ENCODE measurements at places on chromosomes 2 and 18. TPM values are rescaled to one million over a fixed set of nuclear protein-coding genes. Genes with fewer than 3 reads are reported as not detected.

Gene LYPD1
- total RNA-seq: 11.1 TPM

Gene WDR54
- 23.3 TPM for total RNA-seq

Gene GALNT5
- 0.47 TPM for total RNA-seq

Gene KLHL30
- 5.7 TPM for total RNA-seq

Gene PAIP2B
- total RNA-seq: 9.3 TPM

Gene MARCO
- total RNA-seq: 4.6 TPM

Gene CDK5R2
- total RNA-seq: not detected

Gene ZSCAN30
- total RNA-seq: 20.7 TPM

Gene TYMS
- 6.0 TPM for total RNA-seq

Gene TBR1
- total RNA-seq: not detected

Gene DCDC2C
- total RNA-seq: not detected

Gene ASAP2
- 54.8 TPM for total RNA-seq

Gene EMILIN1
- total RNA-seq: 75.2 TPM

DNA sequence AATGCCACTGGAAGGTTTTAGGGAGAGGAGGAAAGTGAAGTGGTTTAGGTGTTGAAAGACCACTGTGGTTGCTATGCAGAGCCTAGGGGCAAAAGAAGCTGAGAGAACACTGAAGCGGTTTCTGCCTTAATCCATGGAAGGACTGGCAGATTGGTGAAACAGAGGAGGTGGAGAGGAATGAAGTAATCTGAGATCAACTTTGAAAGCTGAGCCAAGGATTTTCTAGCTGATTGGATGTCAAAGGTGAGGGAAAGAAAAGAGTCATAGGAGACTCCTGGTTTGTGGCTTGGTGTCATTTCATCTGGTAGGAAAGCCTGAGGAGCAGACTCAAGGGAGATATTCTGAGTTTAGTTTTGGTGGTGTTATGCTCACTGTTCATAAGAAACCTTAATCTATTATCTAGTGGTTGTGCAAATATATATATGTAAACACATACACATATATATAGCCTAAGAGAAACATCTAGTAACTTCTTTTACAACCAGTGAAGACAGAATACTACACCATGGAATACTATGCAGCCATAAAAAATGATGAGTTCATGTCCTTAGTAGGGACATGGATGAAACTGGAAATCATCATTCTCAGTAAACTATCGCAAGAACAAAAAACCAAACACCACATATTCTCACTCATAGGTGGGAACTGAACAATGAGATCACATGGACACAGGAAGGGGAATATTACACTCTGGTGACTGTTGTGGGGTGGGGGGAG lies 134.1 kb upstream of the CREB1 start:
- DNase-seq: no peak

DNA sequence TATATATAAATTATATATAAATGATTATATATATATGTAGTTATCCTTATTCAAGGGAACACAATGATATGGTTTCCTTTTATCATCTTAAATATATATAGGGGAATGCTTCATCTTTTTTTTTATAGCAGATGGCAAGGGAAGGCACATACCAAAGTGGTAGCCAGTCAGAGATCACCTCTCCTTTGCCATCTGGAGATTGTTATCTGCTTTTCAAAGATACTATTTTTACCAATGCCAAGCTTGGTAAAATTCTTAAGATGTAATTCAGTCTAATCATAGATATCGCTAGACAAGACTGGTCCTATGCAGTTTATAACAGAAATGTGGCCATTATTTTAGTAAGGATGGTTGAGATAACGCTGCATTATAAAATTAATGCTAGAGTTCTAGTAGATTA lies 64.7 kb upstream of the DSEL start:
- no peak for DNase-seq

DNA sequence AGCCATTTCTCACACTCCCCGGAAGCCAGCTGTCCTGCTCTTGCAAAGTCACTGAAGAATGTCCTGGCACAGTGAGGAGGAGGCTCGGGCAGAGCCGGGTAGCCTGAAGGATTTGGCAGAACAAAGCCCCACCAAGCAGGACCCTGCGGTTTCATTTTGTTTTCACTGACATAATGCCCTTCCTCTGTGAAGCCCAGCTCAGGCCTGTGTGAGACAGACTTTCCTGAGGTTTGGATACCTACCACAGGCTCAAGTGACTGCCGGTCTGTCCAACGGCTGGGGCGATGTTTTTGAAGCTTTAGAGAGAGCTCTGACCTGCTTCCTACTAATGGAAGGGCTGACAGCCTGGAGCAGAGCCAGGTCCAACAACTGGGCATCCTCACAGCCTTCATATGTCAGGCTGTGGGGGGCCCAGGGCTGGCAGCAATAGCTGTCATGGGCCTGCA lies 99.8 kb upstream of the FZD7 start:
- peak; percentile 52 for DNase-seq

DNA sequence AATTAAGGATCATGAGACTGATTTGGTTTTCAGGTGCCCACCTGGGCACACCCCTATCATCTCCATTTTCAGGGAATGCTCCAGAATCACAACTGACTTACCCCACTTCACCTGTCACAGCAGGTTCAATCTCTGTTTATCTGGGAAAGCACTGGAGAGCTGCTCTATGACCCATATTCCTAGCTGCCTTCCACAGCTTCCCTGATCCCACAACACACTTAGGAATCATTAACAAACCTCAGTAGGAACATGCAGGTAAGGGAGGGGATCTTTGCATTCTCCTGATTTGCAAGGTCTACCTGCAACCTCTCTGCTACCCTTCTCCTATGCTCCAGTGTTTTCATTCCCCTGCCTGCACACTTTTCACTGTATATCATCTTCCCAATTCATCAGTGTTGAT lies 18.7 kb upstream of the FABP1 start:
- DNase-seq: no peak

DNA sequence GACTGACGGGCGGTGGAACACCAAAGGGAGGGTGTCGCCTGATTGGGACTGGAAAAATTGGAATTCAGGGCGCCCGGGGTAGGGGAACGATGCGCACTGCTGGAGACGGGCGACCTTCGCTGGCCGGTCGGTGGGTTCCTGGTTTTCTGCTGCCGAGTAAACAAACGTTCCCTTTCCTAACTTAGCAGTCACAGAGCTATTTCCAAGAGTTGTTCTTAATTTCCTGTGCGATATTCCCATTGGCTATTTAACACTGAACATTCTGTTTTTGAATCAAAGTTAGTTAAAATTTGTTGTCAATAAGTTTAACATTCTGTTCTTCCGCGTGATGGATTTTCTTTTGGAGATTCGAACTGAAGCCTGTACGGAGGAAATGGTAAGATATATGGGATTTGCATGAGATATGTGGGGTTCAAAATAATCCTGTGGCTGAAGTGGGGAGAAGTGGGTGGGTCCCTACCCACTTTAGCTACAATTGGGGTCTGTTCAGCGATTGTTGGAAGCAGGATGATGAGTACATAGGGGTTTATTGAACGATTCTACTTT lies 862 bp downstream of the C18orf54 start:
- DNase-seq: no peak

DNA sequence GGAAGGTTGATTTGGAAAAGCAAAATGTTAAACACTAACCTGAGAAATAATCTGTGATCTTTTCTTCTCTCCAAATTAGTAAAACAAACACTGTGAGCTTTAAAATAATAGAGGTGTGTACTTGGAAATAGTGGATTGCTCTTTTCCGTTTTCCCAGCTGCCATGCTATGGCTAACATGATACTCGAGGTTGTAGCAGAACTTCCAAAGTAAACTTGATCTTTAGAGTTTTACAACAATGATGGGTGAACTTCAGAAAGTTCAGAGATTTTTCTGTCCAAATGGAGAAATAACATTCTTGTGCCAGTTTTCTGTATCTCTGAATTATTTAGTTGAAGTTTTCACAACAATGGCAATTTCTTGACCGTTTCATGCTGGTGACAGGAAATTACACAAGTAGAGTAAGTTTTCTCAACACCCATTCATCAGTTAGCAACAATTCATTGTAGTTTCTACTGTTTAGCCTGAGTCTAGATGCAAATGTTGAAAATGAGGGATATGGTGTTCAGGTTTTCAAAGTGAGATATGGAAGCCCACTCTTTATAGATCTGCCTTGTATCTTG lies 135.3 kb upstream of the CTAGE1 start:
- DNase-seq: no peak

DNA sequence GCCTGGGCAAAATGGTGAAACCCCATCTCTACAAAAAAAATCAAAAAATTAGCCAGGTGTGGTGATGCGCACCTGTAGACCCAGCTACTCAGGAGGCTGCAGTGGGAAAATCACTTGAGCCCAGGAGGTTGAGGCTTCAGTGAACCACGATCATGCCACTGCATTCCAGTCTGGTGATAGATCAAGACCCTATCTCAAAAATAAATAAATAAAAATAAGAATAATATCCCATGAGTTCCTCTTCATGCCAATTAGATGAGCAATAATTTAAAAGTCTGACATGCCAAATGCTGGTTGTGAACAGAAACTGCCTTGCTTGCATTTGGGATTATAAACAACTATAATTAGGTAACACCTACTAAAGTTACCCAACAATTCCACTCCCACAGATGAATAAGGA lies 22.1 kb upstream of the ANKRD44 start:
- DNase-seq: no peak

- peak; percentile 81 for DNase-seq
These were observed 64.1 kb downstream of the DTNA start for GRCh38 chr18:34773961-34774766.

DNA sequence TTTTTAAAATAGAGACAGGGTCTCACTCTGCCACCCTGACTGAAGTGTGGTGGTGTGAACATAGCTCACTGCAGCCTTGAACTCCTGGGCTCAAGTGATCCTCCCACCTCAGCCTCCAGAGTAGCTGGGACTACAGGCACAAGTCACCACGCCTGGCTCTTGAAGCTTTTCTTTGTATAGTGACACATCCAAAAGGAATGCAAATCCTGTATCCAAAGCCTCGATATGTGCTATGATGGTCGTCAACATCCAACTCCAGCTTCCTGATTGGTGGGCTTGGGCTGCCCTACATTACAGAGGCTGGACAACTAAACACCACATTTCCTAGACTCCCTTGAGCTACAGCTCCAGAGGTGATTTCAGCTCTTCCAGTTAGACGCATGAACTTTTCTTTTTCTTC lies 101.7 kb upstream of the PGAP1 start:
- DNase-seq: no peak

- no peak for DNase-seq
These were observed 134.5 kb upstream of the CTAGE1 start for GRCh38 chr18:22552254-22552653.

DNA sequence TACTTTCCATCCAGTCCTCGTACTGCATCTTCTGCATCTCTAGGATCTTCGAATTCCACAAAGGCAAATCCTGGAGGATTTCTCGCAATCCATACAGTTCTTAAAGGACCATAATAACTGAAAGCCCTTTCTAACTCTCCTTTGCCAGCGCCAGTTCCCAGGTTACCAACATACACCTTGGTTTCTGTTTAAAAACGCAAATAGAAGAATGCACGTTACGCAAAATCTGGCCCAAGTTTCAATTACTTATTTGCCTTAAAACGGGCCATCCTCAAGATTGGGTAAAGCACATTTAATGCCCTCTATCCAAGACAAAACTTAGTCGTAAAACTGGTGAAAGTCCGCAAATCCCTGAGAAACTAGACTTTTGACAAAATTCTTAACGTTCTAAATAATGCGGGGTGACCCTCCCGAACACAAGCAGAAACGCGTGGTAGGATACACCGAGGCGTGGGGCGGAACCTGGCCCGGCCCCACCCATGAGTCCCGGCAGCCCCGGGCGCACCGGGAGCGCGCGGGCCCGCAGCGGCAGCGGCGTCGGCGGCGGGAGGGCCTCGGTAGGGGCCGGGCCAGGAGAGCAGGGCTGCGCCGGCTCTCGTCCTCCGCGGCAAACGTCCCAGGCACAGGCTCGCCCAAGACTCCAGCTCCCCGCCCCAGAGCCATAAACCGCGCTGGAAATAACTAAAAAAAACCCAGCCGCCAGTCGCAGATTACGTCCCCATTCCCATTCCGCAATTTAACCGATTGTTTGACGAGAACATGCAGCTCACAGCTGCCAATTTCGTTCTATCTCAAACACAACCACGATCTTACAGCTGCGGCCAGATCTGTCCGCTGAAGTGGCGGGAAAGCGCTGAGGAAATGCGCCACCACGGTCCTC lies 910 bp downstream of the SRSF7 start:
- peak; percentile 85 for DNase-seq

DNA sequence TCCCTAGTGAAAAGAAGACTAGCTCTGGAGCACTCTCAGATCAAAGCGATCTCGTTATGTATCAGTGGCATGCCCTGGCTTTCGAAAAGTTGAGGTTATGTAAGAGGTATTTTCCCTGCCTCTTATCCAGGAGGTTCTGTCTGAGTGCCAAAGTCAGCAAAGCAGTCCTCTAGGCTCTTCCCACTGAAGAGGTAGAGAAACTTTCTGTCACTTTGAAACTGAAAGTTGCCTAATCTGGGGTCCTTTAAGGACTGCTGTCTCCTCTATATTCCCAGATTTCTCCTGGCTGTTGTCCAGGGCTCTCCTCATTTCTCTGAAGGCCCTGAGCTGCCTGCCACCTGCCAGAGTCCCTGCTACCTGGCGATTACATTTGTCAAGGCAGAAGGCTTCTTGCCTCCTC lies 96.3 kb downstream of the B3GNT2 start:
- DNase-seq: no peak

- DNase-seq: no peak
These were observed 20.8 kb upstream of the MGAT5 start for GRCh38 chr2:134232868-134233727.

DNA sequence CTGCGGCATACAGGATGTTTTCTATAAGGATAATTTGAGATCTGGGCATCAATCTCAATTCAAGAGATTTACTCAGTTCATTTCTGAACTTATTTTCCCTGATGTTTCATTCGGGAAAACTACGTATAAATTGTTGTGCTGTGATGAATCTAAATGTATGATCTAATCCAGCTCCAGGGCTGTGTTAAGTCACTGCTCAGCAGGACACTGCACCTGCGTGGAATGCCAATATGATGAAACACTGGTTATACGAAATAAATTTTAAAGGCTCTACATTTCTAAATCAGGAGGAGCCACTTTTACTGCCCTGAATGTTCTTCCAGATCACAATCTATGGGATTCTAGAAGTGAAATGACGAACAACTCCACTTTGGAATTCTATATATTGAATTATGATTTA lies 259.0 kb downstream of the HNMT start:
- DNase-seq: no peak

GRCh38 chr2:232748038-232748437 lies 28.3 kb downstream of the KCNJ13 start:
- DNase-seq: no peak

- DNase-seq: no peak
These were observed 278.8 kb downstream of the RND3 start for GRCh38 chr2:150208689-150209088.

- DNase-seq: no peak
These were observed 124.2 kb downstream of the LPIN1 start for GRCh38 chr2:11870584-11870983.

DNA sequence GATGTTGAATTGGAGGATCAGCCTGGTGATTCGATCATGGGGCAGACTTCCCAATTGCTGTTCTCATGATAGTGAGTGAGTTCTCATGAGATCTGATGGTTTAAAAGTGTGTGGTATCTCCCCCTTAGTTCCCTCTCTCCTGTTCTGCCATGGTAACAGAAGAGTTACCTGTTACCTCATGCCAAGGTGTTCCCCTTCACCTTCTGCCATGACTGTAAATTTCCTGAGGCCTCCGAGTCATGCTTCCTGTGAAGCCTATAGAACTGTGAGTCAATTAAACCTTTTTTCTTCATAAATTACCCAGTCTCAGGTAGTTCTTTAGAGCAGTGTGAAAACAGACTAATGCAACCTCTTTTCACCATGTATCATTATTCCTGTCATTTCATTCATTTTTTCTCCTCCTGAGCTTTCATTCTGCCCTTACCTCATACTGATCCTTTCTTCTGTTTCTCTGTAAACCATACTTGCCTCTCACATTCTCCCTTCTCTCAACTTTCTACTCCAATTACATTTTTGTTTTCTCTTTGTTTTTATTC lies 22.0 kb downstream of the STARD6 start:
- DNase-seq: no peak
